ENCODE measurements at places on chromosomes 7 and 10.

GRCh38 chr10:55091691-55092328 is 290.8 kb upstream of the PCDH15 start:
- DNase-seq: no peak

- DNase-seq: no peak
These were observed 663.3 kb upstream of the FOXK1 start for GRCh38 chr7:4018601-4019316.

GRCh38 chr7:137772748-137773147 is 74.0 kb downstream of the DGKI start:
- DNase-seq: no peak

- DNase-seq: no peak
These were observed 3.2 kb downstream of the IL6 start for GRCh38 chr7:22730066-22730710.

DNA sequence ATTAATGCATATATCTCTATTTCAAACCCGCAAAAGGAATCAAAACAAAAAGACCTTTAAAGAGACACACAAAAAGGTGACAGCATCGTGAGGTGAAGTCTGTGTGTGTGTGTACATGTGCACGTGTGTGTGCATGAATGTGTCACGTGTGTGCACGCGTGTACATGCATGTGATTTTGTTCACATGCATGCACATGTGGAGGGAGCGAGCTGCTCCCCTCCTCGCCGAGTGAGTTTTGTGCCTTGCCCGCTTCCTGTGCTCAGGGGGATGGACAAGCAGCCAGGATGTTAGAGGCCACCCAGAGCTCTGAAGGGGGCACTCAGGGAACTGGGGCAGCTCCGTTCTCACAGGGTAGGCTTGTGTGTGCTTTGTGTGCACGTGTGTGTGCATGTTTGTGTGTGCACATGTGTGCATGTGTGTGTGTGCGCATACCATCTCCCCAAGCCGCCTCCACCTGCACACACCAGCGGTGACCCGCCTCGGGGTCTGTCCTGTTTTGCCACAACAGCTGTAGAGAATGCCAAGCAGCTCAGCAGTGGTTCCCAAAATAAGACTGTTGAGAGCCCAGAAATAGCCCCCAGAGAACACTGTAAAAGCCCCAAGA is 191.2 kb downstream of the PTPRN2 start:
- DNase-seq: no peak

- DNase-seq: no peak
These were observed 773.2 kb upstream of the LRRN3 start for GRCh38 chr7:110317541-110318265.

GRCh38 chr7:4241791-4242190 is 440.3 kb upstream of the FOXK1 start:
- no peak for DNase-seq

DNA sequence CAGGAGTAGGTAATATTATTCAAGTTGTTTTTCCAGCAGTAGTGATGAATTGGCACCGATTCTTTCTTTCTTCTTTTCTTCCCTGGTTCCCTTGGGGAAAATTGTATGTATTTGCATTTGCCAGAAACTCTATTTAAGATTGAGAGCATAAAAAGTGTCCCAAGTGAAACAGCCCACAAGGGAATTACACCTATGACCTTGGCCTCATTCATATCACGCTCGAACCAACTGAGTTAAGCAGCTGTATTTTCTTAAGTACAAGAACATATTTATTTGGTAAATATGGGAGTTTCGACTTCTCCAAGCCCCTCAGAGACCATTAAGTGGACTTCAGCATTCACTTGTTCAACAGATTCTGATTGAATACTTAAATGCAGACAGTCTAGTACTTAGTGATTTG is 54.1 kb upstream of the MET start:
- DNase-seq: no peak

- no peak for DNase-seq
These were observed 85.9 kb downstream of the ADAM12 start for GRCh38 chr10:126302476-126302756.

GRCh38 chr10:92826061-92826460 is 22.3 kb upstream of the EXOC6 start:
- no peak for DNase-seq

- no peak for DNase-seq
These were observed 1.4 kb downstream of the MRPS33 start for GRCh38 chr7:141013345-141013715.

DNA sequence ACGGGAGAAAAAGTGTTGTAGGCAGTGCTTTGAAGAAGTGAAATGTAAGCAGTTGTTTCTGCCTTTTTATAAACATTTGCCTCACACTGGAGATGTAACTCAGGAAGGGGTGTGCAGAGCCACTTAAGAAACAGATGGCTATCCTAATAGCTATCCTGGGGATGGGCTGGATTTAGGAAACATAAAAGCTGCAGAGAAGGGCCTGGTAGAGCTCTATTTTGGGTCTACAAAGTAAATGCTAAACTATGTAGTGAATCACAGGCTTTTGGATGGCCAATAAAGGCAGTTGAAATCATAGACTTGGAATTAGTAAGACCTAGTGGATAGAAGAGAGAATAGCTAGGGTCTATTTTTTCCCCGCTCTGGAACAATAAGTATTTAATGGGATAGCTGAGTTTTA is 79.9 kb upstream of the AGR3 start:
- DNase-seq: no peak

DNA sequence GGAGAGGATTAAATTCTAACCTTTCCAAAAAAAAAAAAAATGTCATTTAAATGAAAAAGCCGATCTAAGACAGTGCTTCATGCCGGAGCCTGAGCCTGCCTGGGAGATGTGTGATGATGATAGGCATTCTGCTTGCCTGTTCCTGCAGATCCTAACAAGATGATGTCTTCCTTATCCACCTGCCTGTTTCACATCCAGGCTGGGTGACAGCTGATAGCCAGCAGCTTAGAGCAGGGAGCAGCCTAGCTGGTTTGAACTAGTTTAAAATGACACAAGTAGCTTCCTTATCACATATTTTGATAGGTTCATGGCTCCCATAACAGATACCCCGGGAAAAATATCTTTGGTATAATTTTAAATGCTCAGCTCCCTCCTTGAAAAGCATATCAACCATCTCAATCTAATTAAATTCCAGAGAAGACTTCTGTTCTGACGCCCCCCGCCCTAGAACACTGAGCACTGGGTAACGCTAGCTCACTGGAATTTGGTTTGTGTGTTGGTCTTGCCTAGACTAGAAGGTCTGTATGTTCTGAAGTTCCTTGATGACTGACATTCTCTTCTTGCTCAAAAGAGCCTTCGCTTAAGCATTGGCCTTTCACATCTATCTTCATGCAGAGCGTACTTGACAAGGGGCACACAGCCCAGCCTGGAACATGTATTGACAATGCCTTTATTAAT is 96.9 kb upstream of the FGFR2 start:
- no peak for DNase-seq

DNA sequence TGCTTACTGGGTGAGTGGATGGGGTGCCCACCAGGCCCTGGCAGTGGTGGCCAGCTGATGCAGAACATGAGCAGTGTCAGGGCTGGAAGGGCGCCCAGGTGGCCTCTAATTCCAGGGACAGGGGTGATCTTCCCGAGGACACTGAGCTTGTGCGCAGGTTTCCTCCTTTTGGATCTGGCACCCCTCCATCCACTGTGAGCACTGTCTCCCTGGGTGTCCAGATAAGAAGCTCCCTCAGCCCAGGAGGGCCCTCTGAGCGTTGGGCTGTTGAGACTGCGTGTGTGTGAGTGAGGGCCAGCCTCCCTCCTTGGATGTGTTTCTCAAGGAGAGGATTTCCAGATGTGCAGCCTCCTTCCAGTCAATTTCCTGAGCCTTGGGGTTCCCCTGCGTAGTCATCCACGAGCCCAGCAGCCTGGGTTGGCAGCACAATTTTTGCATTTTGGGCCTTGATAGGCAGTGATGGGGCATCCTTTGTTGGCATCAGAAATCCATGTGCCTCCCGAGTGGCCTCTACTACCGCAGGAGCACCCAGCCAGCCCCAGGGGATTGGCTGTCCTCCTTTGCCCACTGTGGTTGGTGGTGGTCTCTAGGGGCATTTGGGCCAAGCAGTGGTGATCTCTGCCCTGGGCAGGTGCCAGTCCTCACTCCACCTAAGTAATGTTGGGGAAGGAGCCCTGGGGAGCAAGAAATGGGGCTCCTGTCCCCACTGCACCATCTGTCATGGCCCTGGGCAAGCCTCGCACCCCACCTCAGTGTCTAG is 20.9 kb upstream of the BTBD16 start:
- no peak for DNase-seq

DNA sequence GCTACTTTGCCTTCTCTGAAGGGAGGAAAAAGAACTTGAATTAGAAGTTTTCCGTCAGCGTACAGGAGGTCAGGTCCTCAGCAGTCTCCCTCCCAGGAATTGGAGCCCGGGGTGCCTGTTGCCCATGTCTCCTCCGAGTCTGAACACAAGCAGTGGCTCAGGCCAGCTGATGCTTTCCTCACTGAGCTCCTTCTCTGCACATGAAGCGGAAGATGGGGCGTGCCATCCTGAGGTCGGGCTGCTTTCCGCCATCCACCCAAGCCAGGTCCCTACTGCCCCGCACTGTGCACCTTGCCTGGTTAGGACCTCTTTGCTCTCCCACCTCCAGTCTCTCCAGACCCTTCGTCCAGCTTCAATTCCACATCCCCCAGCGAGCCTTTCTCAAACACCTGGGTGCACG is 237.5 kb downstream of the CELF2 start:
- no peak for DNase-seq

GRCh38 chr7:36710186-36710791 is 14.0 kb downstream of the AOAH start:
- DNase-seq: no peak

DNA sequence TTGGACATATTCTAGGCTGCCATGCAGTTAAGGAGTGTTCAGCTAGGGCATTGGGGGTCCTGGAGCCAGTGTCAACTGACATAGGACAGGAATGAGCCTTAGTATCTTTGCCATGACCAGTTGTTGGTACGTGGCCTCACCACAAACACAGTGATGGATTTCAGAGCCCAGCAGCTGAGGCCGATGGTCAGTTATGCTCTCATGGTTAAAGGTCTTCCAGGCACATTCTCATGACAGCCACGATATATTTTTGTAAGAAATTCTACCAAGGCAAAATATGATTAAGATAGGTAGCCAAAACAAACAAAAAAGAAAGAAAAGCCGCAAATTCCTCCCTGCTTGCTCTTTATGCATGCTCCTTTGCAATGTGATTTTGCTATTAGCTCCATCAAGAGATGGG is 47.8 kb downstream of the CDHR3 start:
- no peak for DNase-seq

DNA sequence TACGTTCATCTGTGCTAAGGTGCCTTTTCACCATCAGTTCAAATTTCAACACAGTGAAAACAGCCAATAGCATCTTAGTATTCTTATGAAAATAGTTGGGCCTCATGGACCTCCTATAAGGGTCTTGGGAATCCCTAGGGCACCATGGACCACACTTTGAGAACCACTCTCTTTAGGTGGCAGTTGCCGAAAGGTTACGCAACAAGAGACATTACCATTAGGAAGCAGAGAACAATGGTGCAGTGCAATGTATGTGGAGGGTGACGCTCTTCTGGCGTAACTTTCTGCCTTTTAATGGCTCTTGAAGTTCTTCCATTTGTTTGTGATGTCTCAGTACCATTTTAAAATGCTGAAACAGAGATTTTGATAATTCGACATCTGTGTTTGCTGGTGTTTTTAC is 131.1 kb downstream of the CNNM2 start:
- no peak for DNase-seq

GRCh38 chr10:27134371-27134770 is 19.8 kb downstream of the YME1L1 start:
- DNase-seq: no peak

- no peak for DNase-seq
These were observed 73.0 kb downstream of the XRCC2 start for GRCh38 chr7:152602962-152603361.

DNA sequence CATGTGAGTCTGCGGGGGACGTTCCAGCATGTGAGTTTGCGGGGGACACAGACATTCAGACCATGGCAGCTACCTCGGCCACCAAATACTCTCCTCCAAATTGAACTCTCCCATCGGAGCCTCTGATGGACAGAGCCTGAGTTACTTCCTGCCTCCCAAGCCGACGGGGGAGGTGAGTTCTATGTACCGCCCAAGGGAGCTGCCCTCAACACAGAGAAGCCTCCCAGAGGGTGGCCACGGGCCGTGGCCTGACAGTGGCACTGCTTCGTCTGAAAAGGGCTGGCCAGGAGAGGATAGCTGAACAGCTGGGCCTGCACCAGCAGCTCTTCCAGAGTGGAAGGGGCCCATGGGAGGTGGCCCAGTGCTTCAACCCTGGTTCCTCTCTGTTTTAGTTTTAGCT is 274.5 kb upstream of the PPP2R2D start:
- DNase-seq: no peak

- no peak for DNase-seq
These were observed 23.7 kb downstream of the MDH2 start for GRCh38 chr7:76071316-76072242.

- no peak for DNase-seq
These were observed 33.6 kb downstream of the ST7 start for GRCh38 chr7:116986611-116987565.

DNA sequence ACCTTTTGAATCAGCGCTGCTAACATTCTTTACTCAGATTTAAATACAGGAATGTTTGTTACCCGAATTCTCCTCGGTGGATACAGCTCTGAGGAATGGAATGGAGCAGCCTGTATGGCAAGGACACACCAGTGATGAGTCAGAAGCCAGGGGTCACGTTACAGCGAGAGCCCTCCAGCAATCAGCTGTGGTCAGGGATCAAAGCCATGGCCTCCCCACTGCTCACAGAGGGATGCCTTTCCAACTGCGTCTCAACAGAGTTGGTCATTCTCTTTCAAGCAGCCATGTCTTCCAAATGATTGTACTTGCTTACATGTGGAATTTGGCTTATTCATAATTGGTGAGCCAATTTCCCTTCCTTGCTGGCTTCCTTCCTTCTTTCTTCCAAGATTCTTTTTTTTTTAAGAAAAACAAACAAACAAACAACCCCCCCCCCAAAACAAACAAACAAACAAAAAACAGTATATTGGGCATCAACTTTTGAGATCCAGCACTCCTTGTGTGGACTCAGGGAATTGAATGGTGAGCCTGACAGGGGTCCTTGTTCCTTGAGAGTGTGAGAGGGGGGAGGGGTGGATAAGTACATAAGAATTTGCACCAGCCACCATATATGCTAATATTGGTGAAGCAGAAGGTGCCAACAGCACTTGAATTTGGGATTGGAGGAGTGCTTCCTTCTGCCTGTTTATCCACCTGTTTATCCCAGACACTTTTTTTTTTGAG is 100.2 kb downstream of the ATXN7L1 start:
- DNase-seq: no peak

- no peak for DNase-seq
These were observed 755.4 kb downstream of the GRID1 start for GRCh38 chr10:85611093-85611740.

DNA sequence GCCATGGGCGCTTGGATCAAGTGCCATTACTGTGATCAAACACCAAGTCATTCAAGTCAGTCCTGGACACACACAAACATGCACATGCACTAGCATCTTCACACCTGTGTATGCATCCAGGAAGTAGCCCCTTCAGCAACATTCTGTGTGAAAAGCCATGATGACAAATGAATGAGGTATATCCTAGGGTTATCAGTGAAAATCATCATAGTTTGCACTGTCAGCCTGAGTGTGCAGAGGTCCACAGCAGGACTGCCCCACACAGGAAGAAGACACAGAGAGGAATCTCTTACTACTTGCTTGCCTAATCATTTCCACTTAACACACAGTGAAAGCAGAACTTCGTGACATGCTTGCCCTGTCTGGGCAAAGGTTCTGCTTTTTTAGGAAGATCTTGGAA is 184.0 kb upstream of the ADO start:
- no peak for DNase-seq

All from CD4-positive, alpha-beta T cell treated with Interleukin-15 for 4 hours (primary cell).